ENCODE measurements at places on chromosomes 4 and X. TPM values are rescaled to one million over a fixed set of nuclear protein-coding genes. Genes with fewer than 3 reads are reported as not detected.

The SLC7A11 gene
- 0.07 TPM for total RNA-seq

The C4orf36 gene
- not detected for total RNA-seq

DNA sequence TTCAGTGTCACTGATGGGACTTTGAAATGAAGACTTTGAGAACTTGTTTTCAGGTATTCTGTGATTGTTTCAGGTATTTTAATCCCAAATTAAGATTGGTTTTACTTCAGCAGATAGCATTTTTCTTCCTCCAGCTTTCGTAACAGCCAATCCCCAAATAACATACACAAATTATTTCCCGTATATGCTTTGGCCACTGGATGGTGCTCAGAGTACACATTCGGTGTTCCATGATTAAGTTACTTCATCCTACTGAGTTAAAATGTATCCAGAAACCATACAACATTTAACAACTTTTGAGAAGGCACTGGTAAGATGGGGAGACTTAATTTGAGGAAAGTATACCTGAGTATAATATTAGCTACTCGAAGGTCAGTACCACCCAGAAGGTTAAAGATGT, 233.4 kb upstream of the FAM47A start:
- H3K27ac ChIP-seq = no peak overlapping the region
- no peaks in the 10 kb centered on the region for H3K27me3 ChIP-seq
- no peak overlapping the region for H3K4me3 ChIP-seq
- no peaks in the 10 kb centered on the region for H3K36me3 ChIP-seq

GRCh38 chr4:149927514-149927913, 111.9 kb upstream of the IQCM start:
- no peak overlapping the region for H3K4me3 ChIP-seq
- no peaks in the 10 kb centered on the region for H3K4me1 ChIP-seq
- no peaks in the 10 kb centered on the region for H3K36me3 ChIP-seq
- H3K27ac ChIP-seq = no peak overlapping the region
- H3K27me3 ChIP-seq = no peaks in the 10 kb centered on the region

The EVC gene
- total RNA-seq = 4.6 TPM

- no peaks in the 10 kb centered on the region for H3K27me3 ChIP-seq
- H3K4me3 ChIP-seq = no peak overlapping the region
- no peak overlapping the region for H3K27ac ChIP-seq
Measured at GRCh38 chrX:25198253-25198652, 182.5 kb upstream of the ARX start.

The NUDT10 gene
- not detected for total RNA-seq

The OTC gene
- not detected for total RNA-seq

The MSX1 gene
- total RNA-seq = 0.54 TPM

The TMEM154 gene
- total RNA-seq = 36.3 TPM

- no peaks in the 10 kb centered on the region for H3K4me1 ChIP-seq
- no peaks in the 10 kb centered on the region for H3K27me3 ChIP-seq
- H3K4me3 ChIP-seq = no peak overlapping the region
- no peaks in the 10 kb centered on the region for H3K36me3 ChIP-seq
- DNase-seq = no peak
Measured at GRCh38 chr4:187128976-187129375, 405.3 kb upstream of the FAT1 start.

- H3K4me1 ChIP-seq = no peaks in the 10 kb centered on the region
- no peak overlapping the region for H3K27ac ChIP-seq
- no peak overlapping the region for H3K4me3 ChIP-seq
Measured at GRCh38 chrX:108312011-108312410, 126.2 kb downstream of the COL4A6 start.

DNA sequence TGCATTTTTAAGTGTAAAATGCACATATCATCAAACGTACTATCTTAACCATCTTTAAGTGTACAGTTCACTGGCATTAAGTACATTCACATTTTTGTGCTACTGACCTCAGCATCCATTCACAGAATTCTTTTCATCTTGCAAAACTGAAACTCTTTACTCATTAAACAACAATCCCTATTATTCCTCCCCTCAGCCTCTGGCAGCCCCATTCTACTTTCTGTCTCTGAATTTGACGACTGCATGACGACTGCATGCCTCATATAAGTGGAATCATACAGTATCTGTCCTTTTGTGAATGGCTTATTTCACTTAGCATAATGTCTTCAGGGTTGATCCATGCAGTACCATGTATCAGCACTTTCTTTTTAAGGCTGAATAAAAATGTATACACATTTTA, 38.7 kb downstream of the CNKSR2 start:
- no peak overlapping the region for H3K27ac ChIP-seq
- H3K4me3 ChIP-seq = no peak overlapping the region
- H3K4me1 ChIP-seq = no peaks in the 10 kb centered on the region
- no peaks in the 10 kb centered on the region for H3K27me3 ChIP-seq
- peaks cover 2% of the 10 kb centered on the region for H3K36me3 ChIP-seq
- no peak for DNase-seq

DNA sequence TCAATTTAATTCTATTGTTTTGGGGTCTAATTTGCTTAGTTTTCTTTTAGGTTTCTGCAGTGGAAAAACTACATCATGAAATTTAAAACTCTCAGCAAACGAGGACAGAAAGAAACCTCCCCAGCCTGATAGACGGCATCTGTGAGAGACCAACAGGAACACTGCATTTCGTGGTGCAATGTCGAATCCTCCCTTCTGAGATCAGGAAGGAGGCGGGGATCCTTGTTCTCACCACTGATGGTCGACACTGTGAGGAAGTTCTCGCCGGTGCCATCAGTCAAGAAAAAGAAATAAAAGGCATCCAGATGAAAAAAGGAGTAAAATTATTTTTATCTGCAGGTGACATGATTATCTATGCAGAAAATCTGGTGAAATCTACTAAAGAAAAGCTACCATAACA, 16.5 kb downstream of the GAK start:
- peak overlapping the region; percentile 46 for H3K4me3 ChIP-seq
- no peak overlapping the region for H3K27ac ChIP-seq

GRCh38 chr4:144181391-144181790, 40.9 kb upstream of the GYPA start:
- H3K36me3 ChIP-seq = no peaks in the 10 kb centered on the region
- H3K27me3 ChIP-seq = peaks cover 4% of the 10 kb centered on the region
- H3K27ac ChIP-seq = no peak overlapping the region
- H3K4me3 ChIP-seq = no peak overlapping the region
- DNase-seq = no peak
- no peaks in the 10 kb centered on the region for H3K4me1 ChIP-seq

The F11 gene
- not detected for total RNA-seq

- H3K4me3 ChIP-seq = no peak overlapping the region
- no peak overlapping the region for H3K27ac ChIP-seq
- no peaks in the 10 kb centered on the region for H3K4me1 ChIP-seq
- no peaks in the 10 kb centered on the region for H3K36me3 ChIP-seq
Measured at GRCh38 chr4:150212927-150213326, 134.7 kb downstream of the DCLK2 start.

The PLAC8 gene
- 70.0 TPM for total RNA-seq

GRCh38 chrX:131747173-131747572, 203.3 kb downstream of the OR13H1 start:
- peak overlapping the region; percentile 37 for H3K4me3 ChIP-seq
- H3K27me3 ChIP-seq = no peaks in the 10 kb centered on the region
- H3K4me1 ChIP-seq = no peaks in the 10 kb centered on the region
- H3K36me3 ChIP-seq = no peaks in the 10 kb centered on the region
- H3K27ac ChIP-seq = peak overlapping the region; percentile 33

The SYP gene
- total RNA-seq = 1.3 TPM

The NHS gene
- total RNA-seq = 0.05 TPM

The DNAJB14 gene
- total RNA-seq = 66.1 TPM

DNA sequence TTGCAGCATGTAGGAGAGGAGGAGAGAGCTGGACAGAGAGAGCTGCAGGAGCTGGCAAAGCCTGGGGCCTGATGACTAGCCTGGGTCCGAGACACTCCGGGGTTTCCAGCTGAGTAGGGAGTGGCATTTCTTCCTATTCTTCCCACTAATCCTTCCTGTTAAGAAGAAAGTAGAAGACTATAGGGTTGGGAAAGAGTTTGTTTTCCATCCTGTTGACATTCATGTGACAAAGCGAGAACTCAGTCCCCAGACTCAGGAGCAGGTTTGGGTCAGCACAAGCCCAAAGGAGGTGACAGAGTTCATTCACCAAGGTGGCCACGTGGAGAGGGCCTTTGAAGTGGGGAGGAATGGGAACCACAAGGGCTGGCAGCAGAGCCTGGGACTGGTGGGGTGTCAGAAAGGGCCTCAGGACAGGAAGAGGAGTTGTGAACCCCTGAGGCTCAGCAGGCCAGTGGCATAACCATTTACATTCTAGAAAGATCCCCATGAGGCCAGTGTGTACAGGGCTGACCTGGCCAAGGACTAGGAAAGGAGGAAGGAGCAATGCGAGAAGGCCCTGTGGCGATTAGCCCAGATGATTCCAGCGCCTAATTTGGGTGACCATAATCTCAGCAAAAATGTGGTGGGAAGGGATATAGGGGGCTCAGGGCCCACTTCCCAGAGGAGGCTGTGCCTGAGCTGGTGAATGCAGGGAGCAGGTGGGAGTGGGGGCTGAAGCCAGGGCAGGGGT, 3.3 kb upstream of the HAUS3 start:
- H3K4me3 ChIP-seq = no peak overlapping the region
- peaks cover 16% of the 10 kb centered on the region for H3K4me1 ChIP-seq
- peak overlapping the region; percentile 25 for H3K27ac ChIP-seq
- no peaks in the 10 kb centered on the region for H3K27me3 ChIP-seq
- H3K36me3 ChIP-seq = peaks cover 15% of the 10 kb centered on the region

GRCh38 chrX:132749406-132749805, 209.0 kb downstream of the HS6ST2 start:
- H3K27me3 ChIP-seq = no peaks in the 10 kb centered on the region
- DNase-seq = no peak
- no peak overlapping the region for H3K27ac ChIP-seq
- H3K4me1 ChIP-seq = no peaks in the 10 kb centered on the region
- no peaks in the 10 kb centered on the region for H3K36me3 ChIP-seq
- no peak overlapping the region for H3K4me3 ChIP-seq

DNA sequence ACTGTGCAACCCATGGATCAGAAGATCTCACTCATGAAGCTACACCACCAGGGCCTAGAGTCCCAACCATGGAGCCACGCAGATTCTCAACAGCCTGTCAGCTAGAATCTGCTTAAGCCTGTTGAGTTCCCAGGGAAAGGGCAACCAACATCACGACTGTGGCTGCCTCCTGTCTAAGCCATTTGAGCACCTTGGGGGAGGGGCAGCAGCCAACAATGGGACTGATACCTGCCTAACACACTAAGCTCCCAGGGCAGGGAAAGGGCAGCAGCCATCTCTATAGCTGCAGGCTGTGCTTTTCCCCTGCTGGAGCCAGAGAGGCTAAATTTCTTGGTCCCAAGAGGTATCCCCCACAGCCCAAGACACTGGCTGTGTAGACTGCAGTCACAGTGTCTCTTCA, 96.5 kb upstream of the TCEAL2 start:
- no peaks in the 10 kb centered on the region for H3K36me3 ChIP-seq
- no peaks in the 10 kb centered on the region for H3K27me3 ChIP-seq
- no peak for DNase-seq
- H3K27ac ChIP-seq = no peak overlapping the region
- H3K4me1 ChIP-seq = no peaks in the 10 kb centered on the region
- H3K4me3 ChIP-seq = no peak overlapping the region

- H3K36me3 ChIP-seq = no peaks in the 10 kb centered on the region
- DNase-seq = no peak
- H3K4me1 ChIP-seq = peaks cover 42% of the 10 kb centered on the region
- peaks cover 1% of the 10 kb centered on the region for H3K27me3 ChIP-seq
- peak overlapping the region; percentile 81 for H3K27ac ChIP-seq
Measured at GRCh38 chr4:83108101-83108861, 6.2 kb downstream of the PLAC8 start.

DNA sequence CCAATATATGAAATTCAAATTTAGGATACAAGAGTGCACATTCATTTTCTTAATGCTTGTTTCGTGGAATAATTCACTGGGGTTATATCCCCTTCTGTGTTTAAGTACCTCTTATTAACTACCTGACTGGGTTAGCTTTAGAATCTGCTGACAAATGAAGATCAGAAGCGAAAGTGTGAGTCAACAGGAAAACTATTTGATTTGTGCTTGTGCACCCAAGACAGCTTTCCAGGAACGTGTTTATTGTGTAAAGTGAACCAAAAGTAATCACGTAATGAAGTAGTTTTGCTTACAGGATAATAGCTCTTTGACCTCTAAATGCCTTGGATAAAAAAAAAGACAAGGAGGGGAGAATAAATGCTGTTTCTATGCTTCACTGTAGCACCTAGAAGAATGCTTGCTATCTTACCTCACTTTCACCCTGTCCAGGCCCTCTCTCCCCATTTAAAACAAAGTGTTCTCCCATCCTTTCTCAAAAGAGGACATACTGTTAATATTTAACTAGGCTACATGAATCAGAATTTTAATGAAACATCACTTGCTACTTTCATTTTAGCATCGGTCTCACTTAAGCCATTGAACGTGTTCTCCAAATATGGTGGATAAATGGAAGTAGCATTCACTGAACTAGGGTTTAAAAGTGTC, 141.9 kb downstream of the THOC2 start:
- no peak overlapping the region for H3K4me3 ChIP-seq
- H3K4me1 ChIP-seq = no peaks in the 10 kb centered on the region
- H3K36me3 ChIP-seq = no peaks in the 10 kb centered on the region
- no peak overlapping the region for H3K27ac ChIP-seq
- H3K27me3 ChIP-seq = no peaks in the 10 kb centered on the region

GRCh38 chr4:144591401-144591800, 54.6 kb upstream of the HHIP start:
- H3K27me3 ChIP-seq = no peaks in the 10 kb centered on the region
- H3K27ac ChIP-seq = no peak overlapping the region
- no peaks in the 10 kb centered on the region for H3K4me1 ChIP-seq
- no peaks in the 10 kb centered on the region for H3K36me3 ChIP-seq
- DNase-seq = no peak

- no peaks in the 10 kb centered on the region for H3K36me3 ChIP-seq
- H3K27ac ChIP-seq = no peak overlapping the region
- no peaks in the 10 kb centered on the region for H3K4me1 ChIP-seq
- H3K27me3 ChIP-seq = no peaks in the 10 kb centered on the region
- H3K4me3 ChIP-seq = no peak overlapping the region
- no peak for DNase-seq
Measured at GRCh38 chr4:46878641-46879040, 30.4 kb downstream of the COX7B2 start.

- no peak overlapping the region for H3K27ac ChIP-seq
- no peak for DNase-seq
- H3K4me3 ChIP-seq = no peak overlapping the region
- no peaks in the 10 kb centered on the region for H3K36me3 ChIP-seq
- no peaks in the 10 kb centered on the region for H3K27me3 ChIP-seq
- no peaks in the 10 kb centered on the region for H3K4me1 ChIP-seq
Measured at GRCh38 chrX:46814966-46815365, 21.9 kb upstream of the RP2 start.

DNA sequence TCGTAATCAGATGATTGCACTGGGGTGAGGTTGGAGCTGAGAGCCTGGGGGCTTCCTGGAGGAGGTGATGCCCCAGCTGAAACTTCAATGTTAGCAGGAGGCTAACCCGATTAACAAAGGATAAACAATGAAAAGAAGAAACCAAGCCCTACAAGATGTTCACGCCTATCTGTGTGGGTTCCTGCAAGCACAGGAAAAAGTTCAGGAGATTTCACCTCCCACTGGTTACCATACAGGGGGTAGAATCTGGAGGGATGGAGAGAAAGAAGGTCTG, 27.5 kb downstream of the JAKMIP1 start:
- DNase-seq = no peak
- no peaks in the 10 kb centered on the region for H3K36me3 ChIP-seq
- H3K4me1 ChIP-seq = peaks cover 29% of the 10 kb centered on the region
- peak overlapping the region; percentile 60 for H3K4me3 ChIP-seq
- no peaks in the 10 kb centered on the region for H3K27me3 ChIP-seq

The TBC1D25 gene
- total RNA-seq = 32.5 TPM
